RPMI7951 (cell line): ENCODE measurements at places on chromosomes 7 and 10. TPM values are rescaled to one million over a fixed set of nuclear protein-coding genes. Genes with fewer than 3 reads are reported as not detected.

The GPR85 gene
- 3.1 and 4.2 TPM in 2 replicates for total RNA-seq

The TAS2R5 gene
- total RNA-seq: not detected in 2 replicates

The RHOBTB1 gene
- 10.1 and 12.4 TPM in 2 replicates for total RNA-seq

The TLX1 gene
- not detected in 2 replicates for total RNA-seq

The ANKRD22 gene
- total RNA-seq: not detected in 2 replicates
